ENCODE measurements at places on chromosomes 7 and 10.
A peak's percentile ranks its signal among the peaks of the same experiment; 100 is the strongest.

GRCh38 chr10:107913317-107914294, 749.1 kb upstream of the SORCS1 start:
- no peak for DNase-seq

DNA sequence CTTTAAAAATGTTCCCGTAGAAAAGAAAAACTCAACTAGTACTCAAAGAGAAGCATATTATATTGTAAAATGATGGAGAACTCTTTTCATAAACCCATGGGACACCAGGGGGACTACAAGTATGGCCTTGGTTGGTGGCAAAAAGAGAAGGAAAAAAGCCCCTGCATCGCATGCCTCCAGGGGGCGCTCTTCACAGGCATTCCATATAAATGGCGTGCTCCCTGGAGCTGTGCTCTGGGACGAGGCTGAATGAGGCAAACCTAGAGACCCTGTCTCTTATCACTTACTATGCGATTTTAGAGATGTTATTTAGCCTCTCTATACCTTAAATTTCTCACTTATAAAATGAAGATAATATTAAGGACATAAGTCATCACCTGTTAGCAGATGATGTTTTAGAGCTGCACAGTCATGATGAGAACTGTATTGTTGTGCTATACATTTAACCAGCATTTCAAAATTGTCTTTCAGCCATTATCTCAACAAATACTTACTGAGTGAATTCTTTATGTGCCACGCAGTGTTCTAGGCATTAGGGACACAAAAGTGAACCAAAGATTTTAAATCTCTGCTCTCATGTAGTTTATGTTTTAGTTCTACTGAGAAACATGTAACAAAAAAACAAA, 105.8 kb downstream of the ARHGAP21 start:
- DNase-seq: peak; percentile 36

GRCh38 chr7:12518920-12519681, 51.4 kb upstream of the SCIN start:
- DNase-seq: peak; percentile 27

GRCh38 chr7:71538210-71538609, 406.3 kb downstream of the GALNT17 start:
- no peak for DNase-seq

DNA sequence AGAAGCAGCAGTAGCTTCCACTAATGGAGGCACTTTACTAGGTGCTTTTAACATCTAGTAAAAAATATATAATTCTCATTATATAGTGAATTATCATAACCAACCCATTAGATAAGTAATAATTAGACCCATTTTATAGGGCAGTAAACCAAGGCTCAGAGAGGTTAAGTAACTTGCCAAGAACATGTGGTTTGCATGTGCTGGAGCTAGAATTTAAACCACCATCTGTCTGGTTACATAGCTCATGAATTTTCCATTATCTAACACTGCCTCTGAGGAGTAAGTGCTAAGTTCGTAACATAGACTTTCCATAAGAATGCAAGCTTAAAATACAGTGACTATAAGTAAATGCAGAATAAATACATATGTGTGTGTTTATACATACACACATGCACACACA, 41.9 kb downstream of the CREB3L2 start:
- DNase-seq: no peak

DNA sequence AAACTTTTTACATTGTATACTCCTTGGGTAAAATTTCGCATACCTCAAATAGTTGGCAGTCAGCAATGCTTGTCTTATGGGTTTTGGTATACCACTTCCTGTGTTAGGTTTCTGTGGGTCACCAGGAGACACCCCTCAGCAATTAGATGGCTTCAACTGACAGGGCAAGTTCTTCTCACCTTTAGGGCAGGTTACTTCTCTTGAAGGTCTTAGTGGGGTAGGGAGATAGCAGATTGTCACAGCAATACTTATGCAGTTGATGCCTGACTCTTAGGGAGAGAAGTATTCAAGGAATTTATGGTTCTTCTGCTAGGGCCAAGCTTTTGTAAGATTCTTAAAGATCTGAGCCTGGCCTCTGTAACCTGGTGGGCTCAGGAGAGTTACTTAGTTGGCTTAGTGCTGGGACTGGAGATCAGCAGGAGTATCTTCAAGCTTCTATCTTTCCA, 42.9 kb downstream of the MKLN1 start:
- no peak for DNase-seq
